NCI-H1436 treated with DMSO at 0.1 percent for 48 hours (cell line): ENCODE measurements at places on chromosomes 3 and 15.

GRCh38 chr3:73036694-73037591 is 24.5 kb upstream of the EBLN2 start:
- no peak for DNase-seq

GRCh38 chr3:100019719-100020118 is 94.6 kb downstream of the FILIP1L start:
- DNase-seq, result no peak

DNA sequence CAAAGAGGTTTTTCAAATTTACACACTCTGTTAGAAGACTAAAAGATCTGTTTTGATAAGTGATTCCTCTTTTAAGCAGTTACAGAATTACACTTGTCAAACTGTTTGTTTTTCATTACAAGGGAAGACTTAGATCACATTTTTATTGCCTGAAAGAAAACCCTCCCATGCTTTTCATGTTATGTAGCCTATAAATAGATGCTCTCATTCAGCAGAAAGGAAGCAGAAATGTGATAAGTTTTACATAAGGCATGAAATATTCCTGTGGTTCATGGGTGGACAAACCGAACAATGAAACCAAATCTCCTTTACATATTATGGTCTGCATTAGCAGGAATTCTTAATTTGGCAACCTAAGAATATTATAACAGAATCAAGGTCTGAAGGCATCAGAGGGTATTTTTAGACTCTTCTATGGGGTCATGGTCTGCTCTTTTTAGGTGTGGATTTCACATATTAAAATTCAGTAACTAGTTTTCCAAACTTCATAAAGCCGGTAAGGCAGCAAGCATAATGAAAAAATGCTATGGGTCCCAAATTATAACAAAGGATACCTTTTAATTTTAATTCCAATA is 37.3 kb upstream of the FXR1 start:
- DNase-seq, result no peak

- DNase-seq, result no peak
These were observed 10.6 kb upstream of the ACAN start for GRCh38 chr15:88792342-88793282.

- no peak for DNase-seq
These were observed 34.1 kb upstream of the KLF13 start for GRCh38 chr15:31292391-31293015.

DNA sequence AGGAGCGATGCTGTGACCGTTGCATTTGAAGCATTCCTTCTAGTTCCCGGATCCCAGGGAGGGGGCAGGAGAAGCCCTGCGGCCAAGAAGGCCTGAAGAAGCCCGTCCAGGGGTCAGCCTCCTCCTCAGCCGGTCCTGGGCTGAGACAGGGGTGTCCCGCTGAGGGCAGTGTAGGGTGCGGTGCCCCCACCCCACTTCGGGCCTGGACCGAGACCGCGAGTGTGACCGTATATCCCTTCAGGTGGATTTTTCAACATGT is 2.8 kb downstream of the OCA2 start:
- DNase-seq, result no peak

DNA sequence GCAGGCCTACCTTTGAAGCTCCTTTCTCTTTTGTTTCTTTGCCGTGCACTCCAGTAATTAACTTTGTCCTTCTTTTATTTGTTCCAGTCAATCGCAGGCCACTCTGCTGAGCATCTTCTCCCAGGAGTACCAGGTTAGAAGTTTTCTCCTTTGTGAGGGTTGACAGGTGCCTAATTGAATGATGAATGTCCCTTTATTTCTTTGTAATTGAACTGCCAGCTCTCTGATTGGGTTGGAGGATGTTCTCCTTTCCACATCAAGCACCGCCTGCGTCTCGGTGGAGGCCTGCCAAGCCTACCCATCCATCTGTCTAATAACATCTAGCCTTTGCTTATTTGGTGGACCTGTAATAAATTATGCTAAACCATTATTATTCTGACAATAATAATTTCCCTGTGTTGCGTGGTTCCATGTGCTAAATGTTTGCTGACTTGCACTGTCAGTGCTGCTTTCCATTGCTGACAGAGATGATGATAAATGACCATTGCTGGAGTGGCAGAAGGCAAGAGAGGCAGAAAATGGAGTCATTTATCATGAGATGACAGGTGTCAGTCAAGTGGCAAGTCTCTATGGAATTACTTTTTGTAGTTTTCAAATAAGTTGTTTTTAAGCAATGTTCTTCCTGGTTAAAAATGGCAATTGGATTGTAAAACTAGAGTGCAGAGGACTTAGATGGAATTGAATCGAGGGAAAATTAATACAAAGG is 64.9 kb downstream of the CDIN1 start:
- peak; percentile 85 for DNase-seq

DNA sequence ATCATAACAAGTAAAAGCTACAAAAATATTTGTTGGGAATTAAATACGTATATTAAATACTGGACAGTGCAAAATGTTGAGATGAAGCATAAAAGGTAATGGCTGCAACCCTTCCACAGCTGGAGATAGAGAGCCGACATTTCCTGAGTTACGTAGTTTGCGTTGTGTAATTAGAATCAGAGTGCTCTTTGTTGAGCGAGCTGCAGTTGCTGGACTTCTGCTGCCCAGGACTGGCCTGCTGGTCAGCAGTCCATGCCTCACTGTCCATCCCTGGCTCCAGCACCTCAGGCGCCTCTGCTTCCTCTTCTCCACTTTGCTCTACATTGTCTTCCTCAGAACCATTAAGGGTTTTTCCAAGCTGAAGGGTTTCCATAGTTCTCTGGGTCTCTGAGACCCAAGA is 28.4 kb upstream of the SHC4 start:
- DNase-seq, result no peak

GRCh38 chr3:42698216-42698910 is 4.2 kb downstream of the HHATL start:
- DNase-seq, result no peak

- no peak for DNase-seq
These were observed 274.6 kb downstream of the NTRK3 start for GRCh38 chr15:87981969-87982368.

- DNase-seq, result no peak
These were observed 296.6 kb upstream of the SLCO3A1 start for GRCh38 chr15:91556926-91557325.
